ENCODE measurements at places on chromosomes 16 and 17.

- peak; percentile 36 for DNase-seq
These were observed 16.1 kb downstream of the NUDT16L1 start for GRCh38 chr16:4709481-4709880.

GRCh38 chr16:27324851-27325301, 11.1 kb downstream of the IL4R start:
- no peak for DNase-seq

- DNase-seq = peak; percentile 26
These were observed at the start of gene PTGES3L for GRCh38 chr17:42979511-42980273. PTGES3L (minus strand) TSS chr17:42980080; CDS start chr17:42980053, 27 bp downstream.

- no peak for DNase-seq
These were observed 40.0 kb downstream of the GRB7 start for GRCh38 chr17:39777534-39778365.

GRCh38 chr17:64326420-64327054, 63.5 kb upstream of the TEX2 start:
- peak; percentile 55 for DNase-seq

GRCh38 chr17:8109661-8110455, 8.5 kb downstream of the ALOXE3 start:
- peak; percentile 14 for DNase-seq

- DNase-seq = no peak
These were observed 72.5 kb downstream of the ABCC6 start for GRCh38 chr16:16150878-16151152.

GRCh38 chr16:59021751-59022150, 287.6 kb upstream of the GOT2 start:
- peak; percentile 25 for DNase-seq

DNA sequence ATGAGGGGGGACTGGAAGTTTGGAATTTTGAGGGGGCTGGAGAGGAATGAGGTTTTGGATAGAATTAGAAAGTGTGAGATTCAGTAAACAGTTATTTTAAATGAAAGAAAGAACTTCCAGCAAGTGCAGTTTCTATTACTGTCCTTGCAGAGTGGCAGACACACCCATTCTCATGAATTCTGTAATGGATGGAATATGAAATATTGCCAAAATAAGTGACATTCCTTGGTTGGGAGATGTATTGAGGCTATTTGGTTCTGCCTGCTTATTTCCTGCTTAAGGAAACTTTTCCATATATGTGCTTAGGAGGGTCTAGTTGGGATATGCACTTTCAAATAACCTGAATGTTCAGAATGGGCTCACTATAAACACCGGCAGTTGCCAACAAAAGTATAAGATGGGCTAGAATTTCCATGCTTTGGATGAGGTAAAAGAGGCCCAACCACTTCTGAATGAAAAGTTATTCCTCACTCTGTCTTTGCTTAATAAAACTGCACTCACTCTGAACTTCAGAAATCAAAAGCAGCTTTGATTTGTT, 434.4 kb downstream of the CA10 start:
- DNase-seq = no peak

- DNase-seq = no peak
These were observed 1.2 kb upstream of the RFFL start for GRCh38 chr17:35064516-35065215.

- peak; percentile 84 for DNase-seq
These were observed 9.3 kb upstream of the SLC16A5 start for GRCh38 chr17:75078284-75079022.

DNA sequence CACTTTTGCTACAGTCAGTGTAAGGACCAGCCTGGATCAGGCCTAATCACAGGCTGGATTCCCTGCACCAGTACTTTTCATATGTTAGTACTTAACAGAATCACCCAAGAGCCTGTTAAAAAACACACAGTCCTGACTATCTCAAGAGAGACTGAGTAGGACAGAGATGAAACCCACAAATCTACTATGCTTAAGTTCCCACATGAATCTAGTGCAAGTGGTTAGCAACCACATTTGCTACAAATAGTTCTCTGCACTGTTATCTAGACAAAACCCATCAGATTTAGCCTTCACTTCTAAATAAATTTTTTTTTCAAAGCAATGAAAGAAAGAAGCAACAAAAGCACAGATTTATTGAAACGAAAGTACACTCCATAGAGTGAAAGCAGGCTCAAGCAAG, 38.9 kb downstream of the SSH2 start:
- no peak for DNase-seq

DNA sequence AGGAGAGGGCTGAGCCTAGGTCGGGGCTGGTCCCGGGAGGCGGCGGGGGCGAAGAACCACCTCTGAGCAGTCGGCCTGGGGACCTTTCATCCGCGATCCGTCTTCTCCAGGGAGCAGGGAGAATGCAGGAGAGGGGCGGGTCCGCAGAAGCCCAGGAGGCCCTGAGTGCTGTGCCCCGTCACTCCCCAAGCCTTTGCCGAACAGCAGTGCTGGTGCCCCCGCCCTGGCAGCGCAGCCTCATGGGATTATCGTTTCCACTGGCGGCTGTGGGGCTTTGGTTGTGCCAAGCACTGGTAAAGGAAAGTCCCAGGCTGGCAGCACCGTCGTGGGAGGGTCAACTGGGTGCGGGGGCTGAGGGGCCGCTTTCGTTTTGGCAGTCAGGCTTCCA, 631 bp downstream of the TBL3 start:
- peak; percentile 27 for DNase-seq

DNA sequence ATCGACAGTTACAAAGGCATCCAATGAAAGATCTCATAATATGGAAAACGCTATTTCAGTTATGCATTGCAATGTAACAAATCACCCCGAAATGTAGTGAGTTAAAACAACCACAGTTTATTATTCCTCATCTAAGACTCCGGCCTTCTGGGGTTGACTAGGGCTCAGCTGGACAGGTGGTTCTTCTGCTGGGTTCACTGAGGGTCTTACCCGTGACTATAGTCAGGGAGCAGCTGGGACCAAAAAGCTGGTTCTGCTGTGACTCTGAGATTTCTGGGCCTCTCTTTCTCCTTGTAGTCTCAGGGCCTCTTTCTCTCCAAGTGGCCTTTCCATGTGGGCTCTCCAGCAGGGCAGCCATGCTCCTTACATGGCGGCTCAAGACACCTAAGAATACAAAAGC, 196.0 kb downstream of the IRX3 start:
- DNase-seq = no peak

DNA sequence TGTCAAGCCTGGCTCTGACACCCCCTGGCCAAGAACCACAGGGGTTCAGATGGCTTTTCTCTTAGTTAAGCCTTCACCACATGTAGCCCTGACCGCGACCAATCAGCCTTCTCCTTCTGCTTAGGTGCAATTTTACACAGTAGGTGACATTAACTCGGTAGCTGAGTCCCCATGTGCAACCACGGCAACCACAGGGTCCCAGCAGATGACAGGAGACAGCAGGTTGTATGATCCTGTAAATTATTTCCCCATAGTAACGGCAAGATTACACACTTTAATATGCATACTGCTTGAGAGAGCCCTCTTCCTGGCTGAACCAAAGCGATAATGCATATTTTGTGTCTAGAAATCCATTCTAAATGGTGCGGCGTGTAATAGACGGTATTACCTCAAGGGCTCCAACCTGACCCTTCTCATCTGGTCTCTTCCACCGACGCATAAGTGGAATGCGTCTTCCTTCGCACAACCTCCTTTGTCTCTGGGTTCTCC, 458.7 kb upstream of the ZFHX3 start:
- DNase-seq = no peak

DNA sequence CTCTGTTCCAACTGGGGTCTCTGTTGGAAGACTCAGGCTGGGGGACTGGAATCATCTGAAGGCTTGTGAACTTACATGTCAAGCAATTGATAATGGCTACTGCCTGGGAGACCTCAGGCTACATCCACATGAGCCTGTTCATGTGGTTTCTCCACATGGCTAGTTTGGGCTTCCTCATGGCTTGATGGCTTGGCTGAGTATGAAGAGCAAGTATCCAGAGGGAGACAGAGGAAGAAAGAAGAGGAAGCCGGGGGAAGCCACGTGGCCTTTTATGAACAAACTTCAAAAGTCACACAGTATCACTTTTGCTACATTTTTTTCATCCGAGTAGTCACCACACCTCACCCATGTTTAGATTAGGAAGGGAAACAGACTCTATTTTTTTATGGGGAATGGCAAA, 158.9 kb downstream of the TRIM37 start:
- peak; percentile 16 for DNase-seq

DNA sequence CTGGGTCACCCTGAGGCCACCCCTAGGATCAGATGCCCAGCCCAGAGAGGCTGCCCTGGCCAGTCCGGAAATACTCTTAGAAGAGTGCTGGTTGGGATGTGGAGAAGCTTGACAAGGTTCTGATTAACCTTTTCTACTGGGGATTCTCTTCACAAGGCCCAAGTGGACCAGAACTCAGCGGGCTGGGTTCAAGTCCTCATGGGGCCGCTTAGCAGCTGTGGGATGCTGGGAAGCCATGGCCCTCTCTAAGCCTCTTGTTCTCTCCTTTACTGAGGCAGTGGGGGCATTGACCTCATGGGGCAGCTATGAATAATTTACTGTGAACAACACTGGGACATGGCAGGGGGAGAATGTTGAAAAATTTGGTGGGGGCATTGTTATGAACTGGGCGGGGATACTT, 92.8 kb downstream of the CYLD start:
- no peak for DNase-seq

- peak; percentile 77 for DNase-seq
These were observed 40.5 kb downstream of the TENT4B start for GRCh38 chr16:50193594-50193993.

- DNase-seq = peak; percentile 29
These were observed 20.9 kb downstream of the COIL start for GRCh38 chr17:56939869-56940484.

DNA sequence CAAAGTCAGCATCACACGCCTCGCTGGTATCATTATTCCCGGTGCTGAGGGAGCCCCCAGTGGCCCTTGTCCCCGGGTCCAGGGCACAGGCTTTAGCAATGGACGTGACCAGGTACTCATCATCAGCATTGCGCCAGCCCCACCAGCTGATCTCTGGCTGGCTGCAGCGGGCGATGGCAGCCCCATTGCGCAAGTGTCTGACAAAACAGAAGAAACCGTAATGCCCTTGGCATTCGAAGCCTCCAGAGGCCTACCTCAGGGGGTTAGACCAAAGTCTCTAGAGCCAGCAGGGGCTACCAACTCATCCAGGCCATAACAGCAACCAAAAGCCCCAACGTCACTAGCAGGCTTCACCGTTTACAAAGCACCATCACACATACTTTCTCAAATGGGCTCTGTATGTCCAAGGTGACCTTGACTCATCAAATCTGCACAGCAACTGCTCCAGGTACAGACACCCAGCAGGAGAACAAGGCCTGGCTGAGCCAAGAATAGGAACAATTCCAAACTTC, 7.3 kb downstream of the MTMR4 start:
- no peak for DNase-seq

- no peak for DNase-seq
These were observed 1.3 kb downstream of the MYL11 start for GRCh38 chr16:30375864-30376263.

DNA sequence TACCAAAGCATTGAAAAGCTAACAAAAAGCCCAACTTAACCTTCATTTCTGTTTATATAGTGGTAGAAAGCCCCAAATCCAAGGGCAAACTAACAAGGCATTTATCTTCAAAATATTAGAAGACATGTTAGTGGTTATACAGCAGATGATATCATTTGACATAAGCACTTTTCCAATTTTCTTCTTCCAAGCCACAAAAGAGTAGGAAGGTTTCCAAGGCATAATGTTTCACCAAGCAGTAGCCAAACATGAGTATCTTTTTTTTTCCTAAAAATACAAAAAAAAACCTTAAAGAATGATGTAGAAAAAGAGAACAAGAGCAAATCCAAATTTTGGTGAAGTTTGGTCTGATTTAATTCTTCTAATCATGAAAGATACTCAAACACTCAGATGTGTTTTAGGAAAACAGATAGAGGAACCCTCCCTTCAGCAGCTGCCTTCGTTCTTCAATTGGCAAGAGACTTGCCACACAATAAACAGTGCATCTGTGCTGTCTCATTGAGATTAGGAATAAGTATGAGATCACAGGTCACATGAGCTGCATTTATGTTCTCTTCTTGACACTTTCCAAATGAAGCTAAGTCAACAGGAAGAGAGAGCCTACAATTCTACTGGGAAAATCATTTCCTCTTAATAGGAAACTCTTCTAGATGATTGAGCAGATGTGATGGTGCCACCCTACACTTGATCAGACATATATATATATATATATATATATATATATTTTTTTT, 106.7 kb downstream of the TTC19 start:
- DNase-seq = peak; percentile 88

GRCh38 chr16:22663389-22664064, 150.4 kb upstream of the HS3ST2 start:
- DNase-seq = no peak

DNA sequence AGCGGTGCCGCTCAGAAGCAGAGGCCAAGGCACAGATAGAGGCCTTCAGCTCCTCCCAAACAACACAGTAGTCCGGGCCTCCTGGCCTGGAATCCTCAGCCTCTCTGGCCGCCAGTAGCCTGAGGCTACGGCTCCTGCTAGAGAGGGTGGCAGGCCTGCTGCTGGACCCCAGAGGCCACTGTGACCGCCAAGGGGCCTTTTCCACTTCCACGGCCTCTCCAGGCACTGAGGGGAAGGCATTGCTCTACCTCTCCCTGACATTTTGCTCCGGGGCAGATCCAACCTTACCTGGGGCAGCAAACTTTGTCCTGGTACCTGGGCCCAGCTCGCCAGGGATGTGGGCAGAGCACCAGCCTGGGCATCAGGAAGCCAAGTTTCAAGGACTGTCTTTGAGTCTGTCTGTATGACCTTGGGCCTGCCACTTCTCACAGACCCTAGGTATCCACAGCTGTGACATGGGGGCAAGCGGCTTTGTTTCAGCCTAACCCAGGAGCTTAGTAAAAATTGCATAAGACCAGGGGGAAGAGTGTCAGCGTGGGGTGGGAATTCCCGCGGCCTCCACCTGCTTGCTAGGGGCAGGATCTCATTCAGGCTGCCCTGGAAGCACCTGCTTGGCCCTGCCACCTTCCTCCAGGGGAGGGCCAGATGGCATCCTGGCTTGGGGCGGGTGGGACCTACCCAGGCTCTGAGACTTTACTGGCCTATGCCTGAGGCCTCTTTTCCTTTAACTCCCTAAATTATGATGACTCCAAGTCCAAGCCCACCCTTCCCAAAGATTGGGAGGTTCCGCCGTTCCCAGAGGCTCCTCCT, 33.2 kb downstream of the ADGRG5 start:
- no peak for DNase-seq

GRCh38 chr16:22328081-22328725, 31.0 kb downstream of the POLR3E start:
- DNase-seq = no peak

DNA sequence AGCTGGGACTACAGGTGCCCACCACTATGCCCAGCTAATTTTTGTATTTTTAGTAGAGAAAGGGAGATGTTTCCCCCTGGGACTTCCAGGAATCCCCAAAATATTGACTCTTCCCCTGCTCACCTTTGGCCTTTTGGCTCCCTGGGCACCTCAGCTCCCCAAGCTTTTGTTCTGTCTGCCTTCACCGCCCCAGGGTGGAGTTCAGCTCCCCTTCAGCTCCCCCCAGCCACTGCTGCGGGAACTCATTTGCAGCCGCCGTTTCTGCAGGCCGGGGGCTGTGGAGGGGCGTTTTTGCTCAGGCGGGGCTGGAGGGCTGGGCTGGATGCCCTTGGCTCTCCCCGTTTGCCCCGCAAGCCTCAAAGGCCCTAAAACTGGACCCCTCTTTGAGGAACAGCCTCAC, 47.9 kb downstream of the CRISPLD2 start:
- no peak for DNase-seq

Measured in fibroblast of lung (primary cell).